NCI-H774 (cell line): ENCODE measurements at places on chromosomes 1 and 21.

DNA sequence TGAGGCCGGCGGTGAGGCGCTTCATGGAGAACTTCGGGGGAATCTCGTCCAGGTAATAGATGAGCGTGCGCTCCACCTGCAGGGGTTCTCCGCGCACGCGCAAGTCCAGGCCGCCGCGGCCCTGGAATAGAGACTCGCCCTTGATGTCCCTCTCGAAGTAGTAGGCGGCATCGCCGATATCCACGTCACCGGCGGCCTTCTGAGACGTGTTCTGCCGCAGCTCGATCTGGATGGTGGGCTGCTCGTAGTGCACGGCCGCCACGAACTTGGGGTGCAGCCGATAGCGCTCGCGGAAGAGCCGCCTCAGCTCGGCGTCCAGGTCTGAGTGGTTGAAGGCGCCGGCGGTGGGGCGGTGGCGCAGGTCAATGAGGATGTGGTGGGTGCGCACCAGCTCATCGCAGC lies 726 bp downstream of the TACSTD2 start:
- DNase-seq: no peak

DNA sequence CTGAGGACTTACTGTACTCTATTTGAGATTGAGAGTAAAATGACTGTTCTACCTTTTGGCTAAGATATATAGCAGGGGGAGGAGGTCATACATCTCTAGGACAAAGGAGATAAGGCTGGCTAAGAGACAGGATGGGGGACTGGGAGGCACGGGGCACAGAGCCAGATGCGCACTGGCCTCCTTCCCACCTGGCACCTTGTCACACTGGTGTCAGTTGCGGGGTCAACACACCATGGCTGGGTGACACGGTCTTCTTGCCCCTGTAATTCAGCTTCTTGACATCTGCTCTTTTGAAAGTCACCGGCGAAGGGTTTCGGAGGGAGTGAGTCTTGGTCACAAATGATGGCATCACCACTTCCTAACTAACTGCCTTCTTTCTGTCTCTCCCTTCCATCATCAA lies 177.3 kb downstream of the ZSCAN20 start:
- no peak for DNase-seq

GRCh38 chr1:46302641-46303037 lies 777 bp downstream of the LRRC41 start:
- DNase-seq: peak; percentile 45

GRCh38 chr1:109134423-109134822 lies 20.5 kb downstream of the ELAPOR1 start:
- peak; percentile 24 for DNase-seq

DNA sequence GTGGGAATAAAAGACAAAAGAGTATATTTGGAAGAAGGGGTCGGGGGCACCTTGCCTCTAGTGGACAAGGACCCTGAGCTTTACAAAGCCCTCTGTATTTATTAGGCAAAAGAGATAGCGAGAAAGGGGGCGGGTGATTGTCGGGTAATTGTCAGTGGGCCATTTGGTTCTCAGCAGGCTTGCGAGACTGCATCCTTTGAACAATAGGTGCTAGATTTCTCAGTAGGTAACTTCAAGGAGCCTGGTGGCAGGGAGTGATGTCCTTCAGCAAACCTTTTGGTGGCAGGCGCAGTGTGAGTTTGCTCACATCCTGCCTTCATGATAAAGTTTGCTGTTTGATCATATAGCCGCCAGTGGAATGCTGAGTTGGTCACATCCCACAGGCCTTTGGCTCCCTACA lies 71.4 kb downstream of the AXDND1 start:
- DNase-seq: no peak

- no peak for DNase-seq
Observed at GRCh38 chr1:40339420-40340323, 22.6 kb upstream of the COL9A2 start.
